Posterior cingulate gyrus (tissue), 11 donors: ENCODE measurements at places on chromosomes 7 and 10.
A peak's percentile ranks its signal among the peaks of the same experiment; 100 is the strongest.

DNA sequence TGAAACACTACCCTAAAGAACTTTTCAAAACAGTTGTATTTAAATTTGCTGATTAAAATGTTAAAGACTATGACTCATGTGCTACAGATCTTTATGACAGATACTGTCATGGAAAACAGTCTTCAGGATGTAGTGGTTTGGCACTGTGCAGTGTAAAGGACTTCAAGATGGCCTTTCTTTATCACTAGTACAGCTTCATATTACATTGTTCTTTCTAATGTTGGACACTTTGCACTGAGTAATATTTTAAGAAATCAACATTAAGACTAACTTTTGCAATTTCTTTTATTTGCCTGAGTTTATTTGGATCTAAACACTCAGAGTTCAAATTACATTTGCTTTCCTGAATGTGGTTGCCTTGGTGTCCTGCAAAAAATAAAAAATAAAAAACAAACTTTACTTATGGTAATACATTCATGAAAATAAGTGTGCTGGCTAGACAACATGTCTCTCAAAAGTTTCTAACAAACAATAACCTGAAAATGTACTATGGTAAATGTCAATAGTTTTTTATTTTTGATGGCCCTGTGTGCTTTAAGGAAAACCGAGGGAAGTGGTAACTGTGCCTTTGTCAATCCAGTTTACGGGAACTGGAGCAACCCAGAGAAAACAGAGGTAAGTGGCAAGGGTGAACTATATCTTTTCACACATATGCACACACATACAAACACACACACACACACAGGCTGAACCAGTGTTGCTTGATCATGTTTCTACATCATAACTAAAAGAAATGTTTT, 85.9 kb upstream of the PLXDC2 start:
- DNase-seq, result no peak

- DNase-seq, result no peak
Observed at GRCh38 chr7:11742496-11742895, 89.5 kb downstream of the THSD7A start.

DNA sequence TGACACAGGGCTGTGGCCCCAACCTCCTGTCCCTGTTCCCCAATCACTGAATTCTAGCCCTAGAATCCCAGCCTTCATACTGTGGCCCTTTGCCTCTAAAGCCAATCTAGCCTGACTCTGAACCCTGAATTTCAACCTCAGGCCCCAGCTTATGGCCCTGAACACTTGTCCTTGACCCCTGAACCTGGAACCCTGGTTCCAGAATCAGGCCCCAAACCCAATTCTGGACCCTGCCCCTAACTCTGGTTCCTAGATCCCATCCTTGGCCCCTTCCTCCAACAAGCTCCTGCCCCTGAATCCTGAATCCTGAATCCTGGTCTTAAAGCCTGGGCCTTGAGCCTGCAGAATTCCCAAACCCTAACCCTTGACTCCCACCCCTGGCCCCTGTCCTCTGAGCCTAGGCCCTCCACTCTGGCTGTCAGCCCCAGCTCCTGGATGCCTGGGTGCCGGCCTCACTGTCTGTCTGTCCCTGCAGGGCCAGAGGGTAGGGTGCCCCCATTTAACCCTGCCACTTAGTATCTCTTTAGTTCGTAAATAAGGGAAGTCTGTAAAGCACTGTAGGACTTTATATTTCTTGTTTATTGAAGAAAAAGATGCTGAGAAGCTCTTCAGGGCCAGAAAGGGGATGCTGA, 1.3 kb downstream of the INPP5A start:
- peak; percentile 16 for DNase-seq

- DNase-seq, result no peak
Observed at GRCh38 chr10:97880109-97880508, 30.5 kb downstream of the GOLGA7B start.

DNA sequence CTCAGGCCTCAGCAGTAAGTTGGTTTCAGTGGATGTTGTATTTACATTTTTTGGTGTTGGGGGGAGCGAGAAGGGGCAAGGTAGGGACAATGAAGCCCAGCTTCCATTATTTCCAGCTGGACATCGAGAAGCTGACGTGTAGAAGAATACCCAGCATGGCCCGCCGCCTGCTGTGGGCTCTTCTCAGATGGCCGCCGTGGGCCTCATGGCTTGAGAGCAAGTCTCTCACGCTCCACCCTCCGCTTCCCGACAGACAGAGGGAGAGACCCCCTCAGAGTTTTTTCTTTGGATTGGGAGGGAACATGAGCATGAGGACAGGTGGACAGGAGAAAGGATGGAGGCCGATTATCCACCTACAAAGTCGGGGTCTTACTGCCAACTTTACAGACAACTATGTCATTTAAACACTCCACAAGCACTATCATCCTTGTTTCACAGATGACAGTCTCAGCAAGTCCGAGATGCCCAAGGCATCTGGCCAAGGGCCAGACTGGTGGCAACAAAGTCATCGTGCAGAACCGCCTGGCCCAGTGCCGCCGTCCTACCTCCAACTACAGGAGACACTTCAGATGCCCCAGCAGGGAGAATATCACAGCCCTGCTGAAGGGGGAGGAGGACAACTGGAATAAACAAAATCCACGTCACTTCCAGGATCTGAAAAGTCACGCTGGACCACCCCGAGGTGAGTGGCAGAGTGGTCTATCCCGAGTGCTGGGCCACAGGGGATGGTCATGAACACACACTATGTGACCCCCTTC, 195.9 kb downstream of the DIP2C start:
- DNase-seq, result no peak

DNA sequence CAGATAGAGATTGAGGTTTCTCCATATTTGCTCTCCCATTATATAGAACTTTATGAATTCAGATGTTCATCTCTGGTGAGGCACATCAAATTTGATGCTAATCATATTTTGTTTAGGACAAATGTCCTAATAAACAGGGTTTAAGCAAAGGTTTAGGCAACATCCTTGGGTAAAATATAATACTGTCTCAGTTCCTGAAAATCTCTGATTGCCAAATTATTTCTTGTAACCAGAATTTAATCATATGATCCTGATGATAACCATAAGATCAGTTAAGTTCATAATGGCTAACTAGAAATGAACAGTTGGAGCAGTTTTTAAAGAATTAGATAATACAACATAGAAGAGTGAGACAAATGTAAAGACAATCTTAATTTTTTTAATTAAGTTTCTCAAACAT, 18.6 kb downstream of the CUTC start:
- DNase-seq, result no peak

DNA sequence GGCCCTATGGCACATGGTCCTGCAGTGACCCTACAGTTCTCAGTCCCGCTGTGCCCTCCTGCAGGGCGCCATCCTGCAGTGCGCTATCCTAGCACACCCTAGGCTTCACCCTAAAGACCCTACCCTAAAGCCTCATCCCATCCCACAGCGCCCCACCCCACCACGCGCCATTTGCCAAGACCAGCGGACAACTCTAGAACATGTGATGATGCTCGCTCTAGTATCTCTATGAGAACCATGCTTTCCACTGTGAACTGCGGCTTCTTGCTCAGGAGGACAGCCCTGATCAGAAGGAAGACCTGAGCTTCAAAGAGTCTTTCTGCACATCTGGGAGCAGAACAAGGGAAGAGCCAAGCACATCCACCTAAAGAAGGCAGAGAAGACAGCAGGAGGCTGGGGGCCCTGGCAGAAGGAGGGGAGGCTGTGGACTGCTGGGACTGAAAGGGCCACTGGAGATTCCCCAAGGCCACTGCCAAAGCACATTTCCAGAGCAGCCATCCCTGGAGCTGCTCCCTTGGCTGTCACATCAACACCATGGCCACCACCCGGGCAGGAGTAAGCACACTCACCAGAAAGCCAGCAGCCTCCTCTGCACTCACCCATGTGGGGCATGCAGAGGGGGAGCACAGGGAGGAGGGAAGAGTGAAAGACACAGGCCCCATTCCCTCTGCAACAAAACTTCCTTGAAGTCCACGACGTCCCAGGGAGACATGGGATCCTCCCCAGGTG, 134.1 kb downstream of the TNS3 start:
- DNase-seq, result no peak

GRCh38 chr10:90860790-90861189, 3.0 kb upstream of the HTR7 start:
- DNase-seq, result no peak

DNA sequence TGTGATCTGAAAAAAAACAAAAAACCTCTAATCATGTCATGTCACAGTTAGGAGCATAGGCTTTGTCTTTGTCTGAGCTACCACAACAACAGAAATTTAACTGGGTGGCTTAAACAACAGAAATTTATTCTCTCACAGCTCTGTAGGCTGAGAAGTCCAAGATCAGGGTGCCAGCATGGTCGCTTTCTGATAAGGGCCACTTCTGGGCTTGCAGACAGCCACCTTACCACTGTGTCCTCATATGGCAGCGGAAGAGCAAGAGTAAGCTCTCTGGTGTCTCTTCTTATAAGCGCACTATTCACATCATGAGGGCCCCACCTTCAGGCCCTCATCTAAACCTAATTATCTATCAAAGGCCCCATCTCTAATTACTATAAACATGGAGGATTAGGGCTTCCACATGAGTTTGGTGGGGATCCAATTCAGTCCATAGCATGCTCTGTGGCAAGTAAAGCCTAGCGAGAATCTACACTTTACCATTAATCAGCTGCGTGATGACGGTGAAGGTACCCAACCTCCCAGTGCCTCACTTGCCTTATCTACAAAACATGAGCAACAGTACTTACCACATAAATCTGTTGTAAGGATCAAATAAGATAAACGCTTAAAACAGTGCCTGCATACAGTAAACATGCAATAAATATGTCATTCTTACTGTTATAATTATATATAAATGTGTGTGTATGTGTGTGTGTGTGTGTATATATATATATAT, 17.3 kb downstream of the ZNF438 start:
- DNase-seq, result no peak

DNA sequence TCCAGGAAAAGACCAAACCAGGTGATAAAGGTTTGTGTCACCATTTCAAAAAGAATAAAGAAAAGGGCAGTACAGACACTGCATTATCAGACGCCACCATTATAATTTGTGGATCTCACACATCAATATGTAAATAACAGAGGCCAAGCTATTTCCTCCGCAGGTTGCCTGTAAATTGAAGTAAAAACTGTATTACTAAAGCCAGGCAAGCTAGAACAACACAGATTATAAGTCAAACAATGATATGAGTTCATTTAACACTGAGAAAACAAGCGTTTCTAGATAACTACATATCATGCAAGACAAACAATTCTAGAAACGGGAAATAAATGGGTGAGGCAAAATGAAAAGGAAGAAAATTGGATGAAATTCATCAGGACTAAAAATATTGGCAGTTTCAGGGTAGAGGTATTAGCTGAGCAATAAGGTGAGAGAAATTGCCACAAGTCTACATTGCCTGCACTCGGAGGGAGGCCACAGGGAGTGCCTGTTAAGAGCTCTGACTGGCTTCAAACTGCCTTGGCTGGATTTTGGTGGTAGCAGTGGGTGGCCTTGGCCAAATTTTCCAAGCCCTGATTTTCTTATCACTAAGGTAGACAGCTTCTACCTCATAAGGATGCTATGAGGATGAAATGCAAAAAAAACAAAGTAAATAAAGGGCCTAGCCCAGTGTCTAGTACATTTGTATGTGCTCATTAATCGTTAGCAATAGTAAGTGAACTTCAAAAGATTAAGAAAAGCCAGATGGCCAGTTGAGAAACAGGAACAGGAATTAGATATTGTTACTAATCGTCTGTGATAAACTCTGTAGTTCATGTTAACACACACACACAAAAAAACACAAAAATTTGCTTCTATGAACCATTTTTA, 240.0 kb upstream of the NFE2L3 start:
- no peak for DNase-seq

GRCh38 chr7:104801022-104801421, 213.0 kb upstream of the KMT2E start:
- no peak for DNase-seq

- DNase-seq, result no peak
Observed at GRCh38 chr7:112084520-112084971, 121.7 kb downstream of the DOCK4 start.

DNA sequence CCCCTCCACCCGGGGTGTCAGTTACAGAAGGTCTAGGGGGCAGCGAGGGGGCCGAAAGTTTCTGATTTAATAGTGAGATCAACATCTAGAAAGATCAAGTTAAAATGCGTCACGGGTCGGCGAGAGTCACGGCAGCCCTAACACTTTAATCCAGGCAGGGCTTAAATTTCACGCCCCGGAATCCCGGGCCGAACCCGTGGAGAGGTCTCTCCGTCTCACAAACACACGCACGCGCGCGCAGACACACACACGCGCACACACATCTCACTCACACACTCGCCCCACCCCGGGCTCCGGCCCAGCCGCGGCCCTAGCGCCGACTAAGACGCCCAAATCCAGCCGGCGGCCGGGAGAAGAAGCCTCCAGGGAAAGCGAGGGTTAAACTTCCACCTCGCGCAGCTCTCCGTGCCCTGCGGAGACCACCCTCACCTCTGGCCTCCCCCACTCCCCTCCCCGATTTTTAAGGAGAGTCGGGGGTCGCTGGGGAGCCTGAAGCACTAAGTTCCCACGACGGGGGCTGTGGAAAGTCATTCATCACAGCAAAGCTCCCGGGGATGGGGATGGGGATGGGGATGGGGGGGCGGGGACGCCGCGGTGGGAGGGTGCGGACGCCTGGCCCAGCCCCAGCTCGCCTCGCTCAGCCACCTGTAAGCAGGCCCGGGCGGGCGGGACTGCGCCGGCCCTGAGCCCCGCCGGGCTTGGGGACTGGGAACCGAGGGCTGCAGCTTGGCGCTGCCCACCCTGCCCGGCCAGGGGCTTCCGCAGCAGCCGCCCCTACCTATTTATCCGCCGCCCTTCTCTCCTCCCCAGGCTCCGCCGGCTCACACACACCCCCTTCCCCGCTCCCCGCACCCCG, 1.6 kb downstream of the PDGFA start:
- peak; percentile 73 for DNase-seq

- no peak for DNase-seq
Observed at GRCh38 chr7:153941061-153941460, 111.1 kb upstream of the DPP6 start.

DNA sequence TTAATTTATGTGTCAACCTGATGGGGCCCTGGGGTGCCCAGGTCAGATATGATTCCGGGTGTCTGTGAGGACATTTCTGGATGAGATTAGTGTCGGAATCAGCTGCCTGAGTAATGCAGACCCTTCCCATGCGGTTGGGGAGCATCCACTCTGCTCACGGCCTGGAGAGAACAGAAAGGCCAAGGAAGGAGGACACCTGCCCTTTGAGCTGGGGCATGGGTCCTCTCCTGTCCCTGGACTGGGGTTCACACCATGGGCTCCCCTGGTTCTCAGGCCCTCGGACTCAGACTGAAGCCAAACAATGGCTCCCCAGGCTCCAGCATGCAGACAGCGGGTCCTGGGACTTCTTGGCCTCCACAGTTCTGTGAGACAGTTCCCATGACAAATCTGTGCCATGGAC, 94.3 kb downstream of the BMS1 start:
- DNase-seq, result peak; percentile 11

GRCh38 chr7:105021352-105021751, 7.3 kb downstream of the KMT2E start:
- DNase-seq, result no peak
